ENCODE measurements at places on chromosomes 5 and 9.
A peak's percentile ranks its signal among the peaks of the same experiment; 100 is the strongest.

- no peak for DNase-seq
These were observed 282.2 kb upstream of the VLDLR start for GRCh38 chr9:2339416-2339815.

DNA sequence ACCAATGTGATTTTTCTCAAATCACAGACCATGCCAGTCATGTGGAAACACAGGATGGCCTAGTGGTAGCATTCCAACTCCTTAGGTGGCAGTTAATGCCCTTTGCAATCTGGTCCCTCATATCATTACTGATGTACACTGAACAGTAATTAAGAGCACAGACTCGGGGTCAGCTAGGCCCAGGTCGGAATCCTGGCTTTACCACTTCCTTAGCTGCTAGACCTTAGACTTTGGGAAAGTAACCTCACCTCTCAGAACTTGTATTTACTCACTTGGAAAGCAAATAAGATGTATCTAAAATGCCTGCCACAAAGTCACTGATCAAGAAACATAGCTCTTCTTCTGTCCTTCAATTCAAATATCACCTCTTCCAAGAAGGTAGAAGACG, 112.8 kb downstream of the MAPKAP1 start:
- DNase-seq = no peak

DNA sequence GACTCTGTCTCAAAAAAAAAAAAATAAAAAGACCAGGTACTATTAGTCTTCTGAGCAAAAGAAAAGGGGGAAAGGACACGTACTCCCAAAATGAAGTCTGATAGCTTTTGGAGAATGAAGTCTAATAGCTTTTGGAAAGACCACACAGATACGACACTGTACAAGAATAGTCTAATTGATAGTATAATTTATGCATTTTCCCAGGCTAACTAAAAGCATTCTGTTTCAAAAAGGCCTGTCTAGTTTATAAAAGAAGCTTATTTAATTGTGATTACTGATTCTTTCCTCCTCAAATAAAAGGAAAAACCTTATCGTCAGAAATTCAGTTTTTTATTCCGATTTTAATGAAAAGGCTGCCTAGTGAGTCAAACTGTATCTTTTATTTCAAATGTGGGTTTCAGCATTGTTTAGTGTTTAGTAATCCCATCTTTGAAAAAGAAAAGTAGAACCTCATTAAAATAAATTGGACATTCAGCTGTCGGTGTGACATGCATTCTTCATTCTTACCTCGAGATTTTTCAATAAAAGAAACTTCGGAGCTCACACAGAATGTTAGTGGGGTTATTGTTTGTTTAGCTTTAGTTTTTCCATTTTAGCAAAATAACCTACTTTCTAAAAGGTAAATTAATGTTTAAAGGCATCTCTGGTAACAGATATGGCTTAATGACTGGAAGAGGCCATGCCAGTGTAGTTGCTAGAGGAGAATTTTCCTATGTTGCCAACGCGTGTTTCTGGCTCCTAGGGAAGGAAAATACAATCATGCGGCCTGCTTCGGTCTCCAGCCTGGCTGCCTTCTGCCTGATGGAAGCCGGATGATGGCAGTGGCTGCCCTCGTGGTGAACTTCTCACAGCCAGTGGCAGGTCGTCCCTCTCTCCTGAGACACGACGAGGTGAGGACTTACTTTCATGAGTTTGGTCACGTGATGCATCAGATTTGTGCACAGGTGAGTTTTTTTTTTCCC, 70.0 kb downstream of the NLN start:
- no peak for DNase-seq

GRCh38 chr5:89706731-89707130, 702.8 kb downstream of the CETN3 start:
- no peak for DNase-seq

DNA sequence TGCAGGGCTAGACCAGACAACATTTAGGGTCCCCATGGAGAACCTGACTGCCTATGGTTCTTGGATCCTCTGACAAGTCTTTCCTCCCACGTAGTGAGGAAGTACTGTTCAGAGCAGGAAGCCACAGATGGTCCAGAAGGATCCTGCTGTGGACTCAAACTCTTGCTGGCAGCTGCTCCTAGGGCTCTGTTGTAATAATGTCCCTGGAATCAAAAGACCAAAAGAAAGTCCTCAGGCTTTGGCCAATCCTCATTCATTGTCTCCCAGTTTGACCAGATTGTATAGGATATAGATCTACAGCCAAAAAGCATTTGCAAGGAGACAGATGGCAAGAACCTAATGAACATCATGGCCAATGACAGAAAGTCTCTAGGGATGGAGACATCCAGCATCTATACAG, 53.9 kb downstream of the SEMA6A start:
- DNase-seq = no peak

GRCh38 chr5:150527038-150527437, 19.1 kb downstream of the NDST1 start:
- DNase-seq = no peak

GRCh38 chr5:127585661-127586060, 63.2 kb upstream of the CTXN3 start:
- no peak for DNase-seq

- no peak for DNase-seq
These were observed 385.7 kb upstream of the CYLC2 start for GRCh38 chr9:102609461-102609860.

GRCh38 chr5:143228597-143229293, 174.7 kb downstream of the NR3C1 start:
- DNase-seq = no peak

GRCh38 chr5:98771382-98772109, 1.9 kb upstream of the RGMB start:
- peak; percentile 79 for DNase-seq

- no peak for DNase-seq
These were observed 598.0 kb upstream of the RGMB start for GRCh38 chr5:98175474-98175873.

DNA sequence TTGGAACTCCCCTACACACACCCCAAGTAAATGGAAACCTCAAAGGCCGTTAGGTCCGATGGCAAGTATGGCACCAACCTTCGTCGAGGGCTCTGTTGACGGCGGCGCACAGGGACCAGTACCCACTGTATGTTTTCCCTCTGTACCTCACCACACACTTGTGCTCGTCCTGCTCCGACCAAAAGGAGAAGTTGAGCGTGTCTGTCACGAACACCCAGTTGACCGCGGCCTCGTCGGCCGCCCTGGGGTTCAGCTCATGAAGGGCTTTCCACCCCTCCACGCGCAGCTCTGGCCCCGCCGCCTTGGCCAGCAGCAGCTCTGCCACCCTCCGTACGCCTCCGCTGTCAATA, 24.0 kb downstream of the HNRNPK start:
- DNase-seq = peak; percentile 64

DNA sequence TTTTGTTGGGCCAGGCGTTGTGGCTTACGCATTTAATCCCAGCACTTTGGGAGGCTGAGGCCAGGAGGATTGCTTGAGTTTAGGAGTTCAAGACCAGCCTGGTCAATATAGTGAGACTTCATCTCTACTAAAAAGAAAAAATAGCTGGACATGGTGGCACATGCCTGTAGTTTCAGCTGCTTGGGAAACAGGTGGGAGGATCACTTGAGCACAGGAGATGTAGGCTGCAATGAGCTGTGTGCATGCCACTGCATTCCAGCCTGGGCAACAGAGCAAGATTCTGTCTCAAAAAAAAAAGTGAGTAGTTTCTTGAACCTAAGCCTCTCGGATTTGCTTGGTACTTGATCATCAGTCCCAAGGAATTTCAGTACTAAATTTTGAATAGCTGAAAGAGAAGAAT, 26.9 kb downstream of the G3BP1 start:
- DNase-seq = no peak

DNA sequence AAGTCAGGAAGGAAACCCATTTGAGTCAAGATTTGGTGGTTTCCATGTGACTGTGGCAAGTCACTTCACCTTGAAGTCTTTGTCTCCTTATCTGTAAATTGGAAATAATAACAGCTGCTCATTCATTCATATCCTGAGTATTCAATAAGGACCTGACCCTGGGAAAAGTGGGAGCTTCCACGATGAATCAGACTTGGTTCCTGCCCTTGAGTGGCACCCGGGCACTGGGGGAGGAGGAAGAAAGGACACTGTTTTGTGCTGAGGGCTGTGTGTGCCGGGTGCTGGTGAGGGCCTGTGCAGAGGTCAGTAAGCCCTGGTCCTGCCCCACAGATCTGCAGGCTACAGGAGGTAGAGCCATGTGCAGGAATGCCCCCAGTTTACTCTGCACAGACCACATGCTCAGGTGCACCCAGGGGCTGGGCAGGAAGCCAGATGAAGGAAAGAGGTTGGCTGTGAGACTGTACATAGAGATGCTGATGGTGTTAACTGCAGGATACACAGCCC, 6.8 kb downstream of the NDST1 start:
- DNase-seq = no peak

GRCh38 chr9:74609671-74610405, 112.7 kb downstream of the RORB start:
- DNase-seq = peak; percentile 2

GRCh38 chr5:173872957-173873305, 15.2 kb upstream of the CPEB4 start:
- DNase-seq = no peak

DNA sequence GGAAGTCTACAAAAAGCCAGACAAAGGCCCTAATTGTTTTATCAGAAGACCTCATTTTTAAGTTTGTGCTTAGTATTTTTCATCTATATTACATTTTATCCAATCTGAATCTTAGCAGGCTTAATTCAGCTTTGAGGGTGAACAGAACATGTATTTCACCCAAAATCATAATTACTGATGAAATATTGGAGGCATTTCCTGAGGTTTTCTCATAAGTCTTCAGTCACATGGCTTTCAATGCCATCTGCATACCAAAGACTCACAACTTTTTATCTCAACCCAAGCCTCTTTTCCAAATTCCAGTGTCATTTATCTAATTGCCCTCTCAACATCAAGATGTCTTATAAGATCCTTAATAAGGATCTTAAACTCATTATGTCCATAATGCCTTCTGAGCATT, 150.8 kb downstream of the TTC39B start:
- no peak for DNase-seq

GRCh38 chr5:167578977-167579692, 712.3 kb upstream of the WWC1 start:
- no peak for DNase-seq

GRCh38 chr5:149656576-149657182, 73.4 kb upstream of the PPARGC1B start:
- peak; percentile 55 for DNase-seq

DNA sequence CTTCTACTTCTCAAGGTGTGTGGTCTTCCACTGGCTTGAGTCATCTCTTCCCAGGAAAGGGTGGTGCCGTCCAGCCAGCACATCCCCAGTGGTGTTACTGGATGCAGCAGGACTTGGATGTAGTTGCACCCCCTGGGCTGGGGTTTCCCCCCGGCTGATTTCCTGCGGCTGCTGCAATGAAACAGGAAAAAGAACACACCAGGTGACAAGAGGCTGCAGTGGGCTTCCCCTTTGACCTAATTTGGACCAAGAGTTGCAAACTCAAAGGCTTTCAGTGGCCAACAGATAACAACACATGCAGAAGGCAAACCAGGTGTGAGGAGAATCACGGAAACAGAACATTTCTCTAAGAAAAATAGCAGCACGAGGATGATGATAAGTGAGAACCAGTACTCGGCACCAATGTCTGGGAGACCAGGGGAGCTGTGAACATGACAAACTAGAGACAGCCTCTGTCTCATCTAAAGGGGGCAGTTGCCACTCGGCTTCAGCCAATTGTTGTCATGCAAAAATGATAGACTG, 83.7 kb downstream of the PDE6A start:
- no peak for DNase-seq

GRCh38 chr9:133576031-133576874, 32.9 kb downstream of the FAM163B start:
- no peak for DNase-seq

DNA sequence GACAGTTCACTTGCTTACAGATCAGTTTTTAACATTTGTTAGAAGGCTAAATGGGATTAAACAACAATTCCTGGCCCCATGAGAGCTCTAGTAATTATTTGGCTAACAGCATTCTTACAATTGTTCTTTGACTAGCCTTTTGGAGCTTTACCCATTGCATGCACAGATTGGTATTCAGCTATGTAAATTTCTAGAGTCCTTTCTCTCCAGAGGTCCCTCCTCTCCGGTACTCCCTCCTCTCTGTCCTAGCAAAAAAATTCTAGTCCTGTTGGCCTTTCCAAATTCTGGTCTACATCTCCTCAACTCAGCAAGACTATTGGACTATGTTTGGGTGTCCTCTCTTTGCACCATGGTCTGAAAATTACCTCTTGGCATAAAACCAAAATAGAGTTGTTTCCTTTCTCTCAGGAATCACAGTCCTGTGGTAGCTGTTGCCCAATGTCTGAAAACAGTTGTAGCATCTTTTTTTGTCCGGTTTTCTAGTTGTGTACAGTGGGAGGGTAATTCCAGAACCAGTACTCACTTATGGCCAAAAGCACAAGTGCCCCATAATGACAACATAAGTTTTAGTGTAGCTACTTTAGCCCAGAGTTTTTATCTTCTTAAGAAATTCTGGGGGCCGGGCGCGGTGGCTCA, 18.1 kb downstream of the SAR1B start:
- no peak for DNase-seq

DNA sequence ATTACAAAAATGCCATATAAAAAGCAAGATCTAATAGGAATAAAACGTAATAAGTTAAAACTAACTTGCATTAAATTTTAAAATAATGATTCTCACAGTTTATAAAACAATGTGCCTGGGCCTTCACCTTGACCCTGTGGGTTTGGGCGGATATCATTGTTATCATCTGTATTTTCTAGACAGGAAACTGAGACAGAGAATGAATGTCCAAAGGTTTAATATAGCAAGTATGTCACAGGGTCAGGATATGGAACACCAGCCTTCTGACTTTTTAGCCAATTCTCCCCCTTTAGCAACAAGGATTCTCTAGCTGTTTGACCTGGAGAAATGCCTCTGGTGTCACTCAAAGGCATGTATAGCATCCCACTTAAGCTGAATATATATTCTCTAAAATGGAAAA, 67.2 kb downstream of the ITGA1 start:
- no peak for DNase-seq

All from KBM-7 (cell line).